ENCODE measurements at places on chromosomes 4 and X.

DNA sequence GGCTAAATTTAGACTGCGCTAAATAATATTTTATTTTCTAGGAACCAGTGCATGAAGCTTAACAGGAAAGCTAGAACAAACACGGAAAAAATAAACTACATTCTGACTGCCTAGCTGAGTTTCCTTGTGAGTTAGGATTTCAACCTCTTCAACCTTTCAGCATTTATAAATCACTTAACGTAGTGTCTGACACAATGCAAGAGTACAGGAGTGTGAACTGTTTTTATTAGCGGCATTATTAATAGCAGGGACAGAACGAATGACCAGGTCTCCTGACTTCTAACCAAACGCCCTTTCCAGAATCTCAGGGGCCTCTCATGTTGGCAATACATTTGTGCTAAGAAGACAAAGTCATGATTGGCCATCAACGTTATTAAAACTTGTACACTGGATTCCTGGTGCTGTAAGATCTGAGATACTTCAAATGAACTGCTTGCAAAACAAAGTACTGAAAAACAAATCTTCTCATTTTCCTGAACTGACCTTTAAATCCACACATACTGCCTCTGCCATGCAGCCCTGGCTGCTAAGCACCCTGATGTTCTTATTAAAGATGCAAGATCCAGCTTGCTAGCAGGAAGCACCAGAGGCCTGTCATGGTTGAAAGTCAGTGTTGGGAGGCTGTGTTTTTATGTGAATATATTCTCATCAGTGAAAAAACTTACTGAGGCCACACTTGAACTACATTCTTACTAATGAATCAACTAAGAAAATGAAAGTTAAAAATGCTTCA is 380.4 kb upstream of the CPEB2 start:
- DNase-seq = no peak

DNA sequence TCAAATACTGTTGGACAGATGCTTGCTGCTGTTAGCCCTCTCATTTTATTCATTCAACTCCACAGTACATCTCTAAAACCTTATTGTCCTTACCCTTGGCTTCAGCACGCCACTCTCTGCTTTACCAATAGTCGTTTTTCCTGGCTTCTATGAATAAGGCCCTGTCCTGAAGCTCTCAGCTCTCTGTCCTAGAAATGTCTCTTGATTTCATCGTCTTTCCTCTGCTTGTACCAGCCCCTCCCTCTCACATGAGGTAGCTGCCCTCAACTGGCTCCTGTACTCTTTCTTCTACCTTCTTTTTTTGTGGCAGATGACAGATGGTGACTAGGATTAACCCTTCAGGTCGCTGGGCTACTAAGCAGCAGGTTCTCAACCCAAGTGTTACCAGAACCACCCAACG is 11.4 kb downstream of the ADGRA3 start:
- no peak for DNase-seq

GRCh38 chrX:17788439-17788838 is 51.1 kb downstream of the SCML1 start:
- DNase-seq = peak; percentile 50

DNA sequence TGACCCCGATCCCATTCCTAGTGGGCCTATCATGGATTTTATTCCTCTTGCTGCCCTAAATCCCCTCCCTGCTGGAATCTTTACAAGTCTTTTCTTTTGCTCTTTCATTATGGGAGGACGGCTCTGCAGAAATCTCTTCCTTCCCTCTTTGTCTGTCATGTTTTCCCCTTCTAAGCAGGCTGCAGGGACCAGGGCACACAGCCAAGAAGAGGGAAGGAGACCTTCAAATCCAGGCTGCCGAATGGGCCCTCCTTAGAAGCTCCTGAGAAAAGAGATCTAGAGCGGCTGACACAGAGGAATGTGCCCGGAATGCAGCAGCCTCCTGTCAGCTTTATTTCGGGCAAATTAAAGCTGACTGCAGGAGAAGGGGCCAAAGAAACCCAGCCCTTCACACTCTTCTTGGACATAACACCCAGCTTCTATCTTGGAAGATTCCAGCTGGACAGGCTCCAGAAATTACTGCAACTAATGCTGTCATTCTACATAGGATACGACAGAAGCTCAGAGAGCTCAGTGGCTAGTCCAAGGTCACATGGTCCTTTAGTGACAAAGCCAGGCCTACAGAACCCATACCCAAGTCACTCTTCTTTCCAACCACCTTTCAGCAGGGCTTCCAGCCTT is 187.8 kb upstream of the NHS start:
- no peak for DNase-seq

DNA sequence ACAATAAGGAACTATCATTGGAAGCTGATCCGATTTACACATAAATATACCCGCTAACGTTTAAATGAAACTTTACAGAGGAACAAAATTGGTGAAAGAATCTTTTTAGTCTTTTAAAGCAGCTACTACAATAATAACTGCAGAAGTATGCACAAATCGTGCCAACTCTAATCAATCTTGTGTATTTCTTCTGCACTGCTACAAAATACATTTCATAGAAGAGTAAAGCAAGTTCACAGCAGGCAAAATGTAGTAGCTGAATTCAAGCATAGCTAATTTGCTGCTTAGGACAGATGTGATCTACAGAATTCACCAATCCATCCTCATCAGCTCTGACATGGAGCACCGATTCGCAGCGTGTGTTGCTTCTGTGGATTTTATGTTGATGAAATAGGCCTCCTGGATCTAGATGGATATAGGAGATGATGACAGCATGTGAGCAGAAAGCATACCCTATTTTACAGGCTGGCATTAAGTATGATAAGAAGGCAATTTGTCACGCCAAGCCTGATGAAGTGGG is 367.3 kb upstream of the FGF13 start:
- no peak for DNase-seq

DNA sequence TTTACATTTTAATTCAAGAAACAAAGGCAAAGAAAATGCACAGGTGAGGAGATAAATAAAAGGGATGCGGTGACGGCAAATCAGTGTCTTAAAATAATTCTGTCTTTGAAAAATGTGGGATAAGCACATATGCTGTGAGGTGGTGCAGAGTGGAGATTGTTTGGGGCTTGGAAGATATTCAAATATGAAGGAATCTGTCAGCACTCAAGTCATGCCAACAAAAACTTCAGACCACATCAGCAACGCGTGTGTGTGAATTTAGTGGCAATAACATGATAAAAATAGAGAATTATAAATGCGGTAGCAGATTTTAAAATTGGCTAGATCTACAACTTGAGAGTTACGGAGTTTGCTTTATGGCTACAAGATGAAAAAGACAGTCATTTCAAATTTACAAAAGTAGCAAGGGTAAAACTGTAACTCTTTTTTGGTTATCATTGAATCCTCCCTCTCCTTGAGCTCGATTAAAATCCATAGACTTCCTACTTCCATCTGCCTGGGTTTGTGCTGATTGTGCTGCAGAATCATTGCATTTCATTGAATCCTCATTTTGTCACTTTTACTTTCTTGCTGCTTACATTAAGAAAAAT is 71.5 kb upstream of the VCX2 start:
- no peak for DNase-seq

GRCh38 chr4:123809864-123810263 is 413.3 kb downstream of the SPRY1 start:
- no peak for DNase-seq

- DNase-seq = no peak
These were observed 73.3 kb downstream of the MTMR1 start for GRCh38 chrX:150766351-150767044.

- DNase-seq = no peak
These were observed 243.3 kb downstream of the LDB2 start for GRCh38 chr4:16655111-16655510.

DNA sequence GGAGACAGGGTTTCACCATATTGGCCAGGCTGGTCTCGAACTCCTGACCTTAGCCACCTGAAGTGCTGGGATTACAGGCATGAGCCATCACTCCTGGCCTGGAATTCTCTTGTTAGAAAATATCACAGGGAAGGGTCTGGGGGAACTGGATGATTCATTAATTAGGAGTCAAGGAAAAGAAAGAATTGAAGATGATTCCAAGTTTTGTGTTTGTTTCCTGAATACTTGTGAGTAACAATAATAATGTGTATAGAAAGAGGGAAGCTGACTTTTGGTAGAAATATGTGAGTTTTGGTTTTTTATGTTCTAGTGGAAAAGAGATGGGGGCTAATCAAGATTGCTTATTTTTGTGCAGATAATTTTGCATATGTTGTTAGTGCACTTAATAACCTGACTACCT is 77.3 kb upstream of the CLNK start:
- DNase-seq = no peak

- DNase-seq = no peak
These were observed 95.7 kb downstream of the RTL9 start for GRCh38 chrX:110454336-110454735.

- no peak for DNase-seq
These were observed 12.0 kb upstream of the SLC2A9 start for GRCh38 chr4:10033191-10033881.

DNA sequence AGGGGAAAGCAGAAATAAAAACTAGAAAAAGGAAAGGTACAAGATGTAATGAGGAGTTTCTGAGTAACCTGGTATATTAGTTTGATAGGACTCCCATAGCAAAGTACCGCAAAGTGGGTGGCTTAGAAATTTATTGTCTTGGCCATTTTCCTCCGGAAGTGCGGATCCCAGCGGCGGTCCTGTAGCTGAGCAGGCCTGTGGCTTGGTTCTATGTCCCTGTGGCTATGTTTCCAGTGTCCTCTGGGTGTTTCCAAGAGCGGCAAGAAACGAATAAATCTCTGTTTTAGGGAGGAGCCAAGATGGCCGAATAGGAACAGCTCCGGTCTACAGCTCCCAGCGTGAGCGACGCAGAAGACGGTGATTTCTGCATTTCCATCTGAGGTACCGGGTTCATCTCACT is 44.0 kb upstream of the LDB2 start:
- no peak for DNase-seq

GRCh38 chr4:124817531-124817930 is 105.0 kb upstream of the ANKRD50 start:
- no peak for DNase-seq

- no peak for DNase-seq
These were observed 31.7 kb downstream of the RBBP7 start for GRCh38 chrX:16838202-16839066.

- DNase-seq = peak; percentile 56
These were observed 59.4 kb downstream of the TSC22D3 start for GRCh38 chrX:107716118-107716684.

- DNase-seq = no peak
These were observed 224.6 kb upstream of the PPARGC1A start for GRCh38 chr4:24114444-24114843.

DNA sequence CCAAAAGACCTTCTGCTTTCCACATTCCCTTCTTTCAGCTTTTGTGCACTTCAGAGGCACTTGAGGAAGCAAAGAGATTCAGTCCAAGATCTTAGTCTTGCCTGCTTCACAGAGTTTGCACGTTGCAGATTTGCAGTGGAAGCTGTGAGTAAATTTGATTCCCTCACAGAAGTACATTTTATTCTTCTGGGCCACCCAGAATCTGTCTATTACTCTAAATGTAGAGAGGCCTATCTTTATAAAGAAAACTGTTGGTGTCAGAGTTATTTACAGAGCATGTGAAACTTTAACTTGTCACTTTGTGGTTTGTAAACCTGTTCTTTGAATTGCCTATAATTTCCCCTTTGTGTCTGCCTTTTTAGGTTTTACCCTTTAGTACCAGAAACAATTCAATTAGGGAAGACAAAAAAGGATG is 15.5 kb downstream of the SPRY1 start:
- no peak for DNase-seq

DNA sequence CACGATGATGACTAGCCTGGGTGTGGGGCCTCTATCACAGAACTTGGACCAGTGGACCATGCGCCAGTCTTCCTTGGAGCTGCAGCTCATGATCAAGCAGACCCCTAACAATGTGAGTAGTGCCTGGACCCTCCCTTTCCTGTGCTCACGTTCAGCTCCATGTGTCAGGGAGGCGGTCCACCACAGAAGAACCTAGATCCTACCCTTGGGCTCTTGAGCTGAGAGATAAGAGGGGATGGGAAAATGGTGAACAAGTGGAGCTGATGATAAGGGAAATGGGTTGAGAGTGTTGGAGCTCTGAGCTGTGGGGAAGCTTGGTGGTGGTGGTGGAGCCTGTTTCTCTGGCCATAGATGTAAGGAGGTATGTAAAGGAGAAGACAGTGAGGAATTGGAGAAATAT is 13.1 kb downstream of the MED12 start:
- DNase-seq = no peak

GRCh38 chrX:10110316-10110935 is 46.3 kb upstream of the CLCN4 start:
- no peak for DNase-seq

GRCh38 chr4:14434916-14435315 is 567.4 kb upstream of the CPEB2 start:
- DNase-seq = no peak

DNA sequence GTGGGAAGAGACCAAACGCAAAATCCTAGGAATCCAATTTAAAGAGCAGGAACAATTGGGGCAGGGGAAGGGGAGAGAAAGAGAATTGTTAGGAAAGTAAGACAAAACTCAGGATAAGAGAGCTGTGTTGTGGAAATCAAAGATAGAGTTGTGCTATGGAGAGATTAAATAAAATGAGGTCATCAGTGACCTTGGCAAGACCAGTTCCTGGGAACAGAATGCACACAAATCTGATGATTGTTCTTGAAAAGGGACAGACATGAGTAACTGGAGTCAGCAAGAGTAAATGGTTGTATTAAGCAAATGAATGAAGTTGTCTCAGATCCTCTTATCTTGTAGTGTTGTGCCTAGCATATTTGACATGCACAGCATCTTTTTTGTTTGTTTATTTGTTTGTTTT is 267.4 kb downstream of the IL1RAPL1 start:
- DNase-seq = no peak

DNA sequence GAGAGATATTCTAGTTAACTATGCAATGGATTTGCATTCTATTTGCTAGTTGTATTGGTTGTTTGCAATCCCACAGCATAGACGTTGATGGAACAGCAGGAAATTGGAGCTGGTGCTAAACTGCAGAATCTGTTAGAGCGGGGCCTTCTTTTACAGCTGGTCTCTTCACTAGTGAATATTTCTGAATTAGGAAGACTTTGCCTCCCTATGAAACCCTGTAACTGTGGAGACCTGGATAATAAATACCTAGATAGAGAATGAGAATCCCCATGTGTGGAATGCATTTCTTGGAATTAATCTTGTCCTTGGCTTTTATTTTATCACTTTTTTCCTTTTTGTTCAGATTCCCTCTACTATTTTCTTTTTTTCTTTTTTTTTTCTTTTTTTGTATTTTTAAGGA is 109.7 kb downstream of the SHROOM3 start:
- DNase-seq = no peak

DNA sequence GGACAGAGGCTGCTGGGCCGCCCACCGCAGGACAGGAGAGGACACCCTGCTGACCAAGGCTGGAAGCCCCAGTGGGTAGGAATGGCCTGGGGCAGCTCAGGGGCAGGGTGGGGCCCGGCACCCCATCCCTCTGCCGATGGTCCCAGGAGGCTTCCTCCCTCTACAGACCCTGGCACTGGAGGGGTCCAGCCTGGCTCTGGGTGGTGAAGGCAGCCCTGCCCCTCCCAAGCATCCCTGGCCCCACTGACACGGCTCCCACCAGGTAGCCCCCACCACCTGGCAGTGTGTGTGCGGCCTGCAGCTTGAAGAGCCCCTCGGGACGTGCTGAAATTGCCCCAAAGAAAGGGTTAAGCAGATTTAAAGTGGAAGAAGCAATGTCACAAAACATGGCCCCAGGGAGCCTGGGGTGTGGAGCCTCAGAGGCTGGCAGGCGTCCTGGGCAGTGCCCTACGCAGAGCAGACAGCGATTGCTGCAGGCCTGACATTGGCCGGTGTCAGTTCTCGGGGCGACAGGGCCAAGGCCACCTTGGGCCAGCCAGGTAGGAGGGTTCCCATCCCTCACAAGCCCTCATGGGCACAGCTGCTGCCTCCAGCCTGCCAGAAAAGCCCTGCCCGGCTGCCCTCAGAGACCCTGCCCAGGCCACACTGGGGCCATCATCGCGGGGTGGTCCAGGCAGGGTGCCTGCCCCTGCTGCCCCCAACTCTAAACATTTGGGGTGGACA is 80.5 kb downstream of the FAM53A start:
- no peak for DNase-seq
